D721Med (cell line): ENCODE measurements at places on chromosomes 2 and 18.

DNA sequence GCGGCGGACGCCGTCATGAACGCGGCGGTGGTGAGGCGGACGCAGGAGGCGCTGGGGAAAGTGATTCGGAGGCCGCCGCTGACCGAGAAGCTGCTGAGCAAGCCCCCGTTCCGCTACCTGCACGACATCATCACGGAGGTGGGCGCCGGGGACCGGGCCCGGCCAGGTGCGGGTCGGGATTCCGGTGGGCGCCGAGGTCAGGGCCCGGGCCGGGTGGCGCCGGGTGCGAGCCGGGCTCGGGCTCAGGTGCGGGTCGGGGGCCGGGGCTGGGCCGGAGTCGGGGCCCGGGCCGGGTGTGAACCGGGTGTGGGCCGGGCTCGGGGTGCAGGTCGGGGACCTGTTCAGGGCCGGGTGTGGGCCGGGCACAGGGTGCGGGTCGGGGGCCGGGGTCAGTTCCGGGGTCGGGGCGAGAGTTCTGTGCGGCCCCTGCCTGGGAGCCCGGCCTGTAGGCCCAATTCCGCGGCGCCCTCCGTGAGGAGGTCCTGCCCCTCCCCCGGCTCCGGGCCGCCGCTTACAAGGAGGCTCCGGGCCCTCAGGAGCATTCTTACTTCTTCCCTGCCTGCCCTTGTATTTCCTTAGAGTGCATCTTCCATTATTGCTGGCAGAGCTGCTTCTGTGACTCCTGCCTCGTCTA, 447 bp downstream of the TRAF3IP1 start:
- DNase-seq, result no peak

GRCh38 chr2:156517419-156517818, 81.2 kb downstream of the GPD2 start:
- no peak for DNase-seq

GRCh38 chr2:120653046-120653445, 82.6 kb upstream of the GLI2 start:
- DNase-seq, result no peak

GRCh38 chr2:41718705-41719104, 329.1 kb upstream of the PKDCC start:
- DNase-seq, result no peak

- DNase-seq, result no peak
Measured at GRCh38 chr2:181120625-181121024, 140.2 kb downstream of the UBE2E3 start.

DNA sequence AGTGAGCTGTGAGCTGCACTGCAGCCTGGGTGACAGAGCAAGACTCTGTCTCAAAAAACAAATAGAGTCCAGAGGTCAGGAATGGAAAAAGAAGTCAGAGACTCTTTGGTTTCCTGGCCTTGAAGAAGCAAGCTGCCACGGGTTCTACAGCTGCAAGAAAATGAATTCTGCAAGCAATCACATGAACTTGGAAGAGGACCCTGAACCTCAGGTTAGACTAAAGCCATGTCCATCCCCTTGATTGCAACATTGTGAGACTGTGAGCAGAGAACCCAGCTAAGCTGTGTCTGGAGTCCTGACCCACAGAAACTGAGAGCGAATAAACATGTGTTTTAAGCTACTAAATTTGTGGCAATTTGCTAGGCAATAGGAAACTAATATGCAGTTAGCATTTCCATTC, 12.9 kb upstream of the MIB1 start:
- no peak for DNase-seq

GRCh38 chr2:25041307-25041927, 459 bp upstream of the EFR3B start:
- no peak for DNase-seq
